Stimulated activated CD8-positive, alpha-beta memory T cell treated with anti-CD3 and anti-CD28 coated beads, Interleukin-4, amount 100 ng/mL, for 48 hours (primary cell): ENCODE measurements at places on chromosomes 4 and X.
A peak's percentile ranks its signal among the peaks of the same experiment; 100 is the strongest.

GRCh38 chrX:42107495-42108488 is 184.4 kb upstream of the CASK start:
- DNase-seq = peak; percentile 25

- no peak for DNase-seq
These were observed 252.8 kb upstream of the SFRP2 start for GRCh38 chr4:154041640-154042039.

- DNase-seq = no peak
These were observed 9.6 kb upstream of the IL13RA1 start for GRCh38 chrX:118717678-118718391.

GRCh38 chr4:61783050-61783449 is 582.9 kb downstream of the ADGRL3 start:
- no peak for DNase-seq

- no peak for DNase-seq
These were observed 35.1 kb upstream of the TBL1X start for GRCh38 chrX:9429767-9430166.

- no peak for DNase-seq
These were observed 56.2 kb upstream of the S100G start for GRCh38 chrX:16593801-16594200.

GRCh38 chrX:67726018-67726417 is 182.2 kb downstream of the AR start:
- no peak for DNase-seq

DNA sequence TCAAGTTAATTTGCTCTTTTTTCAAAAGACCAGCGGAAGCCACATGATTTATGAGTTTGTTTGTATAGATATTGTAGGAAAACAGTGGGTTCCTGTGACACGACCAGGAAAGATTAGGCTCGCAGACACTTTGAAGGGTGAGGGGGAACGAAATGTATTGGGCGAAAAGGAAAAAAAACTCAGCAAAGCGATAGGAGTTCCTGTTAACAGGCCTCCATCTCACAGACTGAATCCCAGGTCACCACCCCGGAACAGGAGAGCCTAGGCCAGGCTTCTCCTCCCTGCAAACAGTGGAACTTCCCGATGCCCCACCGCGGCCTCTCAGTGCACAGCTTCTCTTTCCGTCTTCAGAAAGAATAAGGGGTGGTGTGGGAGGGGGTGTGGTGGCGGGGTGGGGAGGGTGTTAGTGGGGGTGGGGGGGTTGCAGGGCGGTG is 181.8 kb upstream of the GPRIN3 start:
- no peak for DNase-seq

- DNase-seq = peak; percentile 68
These were observed 171.8 kb downstream of the HNRNPD start for GRCh38 chr4:82201805-82202641.

DNA sequence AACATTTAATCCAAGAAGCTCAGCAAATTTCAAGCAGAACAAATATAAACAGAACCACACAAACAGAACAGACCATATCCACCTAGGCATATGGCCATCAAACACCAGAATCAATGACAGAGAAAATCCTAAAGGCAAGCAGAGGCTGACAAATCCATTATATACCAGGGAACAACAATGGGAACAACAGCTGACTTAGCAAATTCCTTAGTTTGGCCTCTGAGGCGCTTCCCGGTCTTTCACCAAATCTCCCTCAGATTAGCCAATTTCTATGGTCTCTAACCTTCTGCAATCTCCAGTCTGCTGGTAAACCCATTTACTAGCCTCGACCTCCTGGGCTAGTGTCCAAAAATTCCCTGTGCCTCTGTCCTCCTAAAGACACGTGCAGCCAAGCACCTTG is 59.2 kb downstream of the GPR143 start:
- DNase-seq = no peak

- DNase-seq = no peak
These were observed 12.4 kb upstream of the FRYL start for GRCh38 chr4:48792348-48793006.

GRCh38 chr4:139508581-139509237 is 47.3 kb downstream of the SETD7 start:
- no peak for DNase-seq

DNA sequence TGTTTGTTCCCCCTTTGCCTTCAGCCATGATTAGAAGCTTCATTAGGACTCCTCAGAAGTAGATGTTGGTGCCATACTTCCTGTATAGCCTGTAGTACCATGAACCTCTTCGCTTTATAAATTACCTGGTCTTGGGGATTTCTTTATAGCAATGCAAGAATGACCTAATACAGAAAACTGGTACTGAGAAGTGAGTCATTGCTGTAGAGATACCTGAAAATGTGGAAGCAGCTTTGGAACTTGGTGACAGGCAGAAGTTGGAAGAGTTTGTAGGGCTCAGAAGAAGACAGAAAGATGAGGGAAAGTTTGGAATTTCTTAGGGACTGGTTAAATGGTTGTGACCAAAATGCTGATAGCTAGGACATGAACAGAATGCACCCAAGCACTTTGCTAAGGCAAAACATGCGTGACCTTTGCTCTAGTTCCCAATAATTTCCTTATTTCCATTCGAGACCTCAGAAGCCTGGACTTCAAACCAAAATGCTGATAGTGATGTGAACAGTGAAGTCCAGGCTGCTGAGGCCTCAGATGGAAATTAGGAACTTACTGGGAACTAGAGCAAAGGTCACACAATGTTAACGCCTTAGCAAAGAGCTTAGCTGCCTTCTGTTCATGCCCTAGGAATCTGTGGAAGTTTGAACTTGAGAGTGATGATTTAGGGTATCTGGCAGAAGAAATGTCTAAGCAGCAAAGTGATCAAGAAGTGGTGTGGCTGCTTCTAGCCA is 3.0 kb upstream of the USP46 start:
- no peak for DNase-seq

DNA sequence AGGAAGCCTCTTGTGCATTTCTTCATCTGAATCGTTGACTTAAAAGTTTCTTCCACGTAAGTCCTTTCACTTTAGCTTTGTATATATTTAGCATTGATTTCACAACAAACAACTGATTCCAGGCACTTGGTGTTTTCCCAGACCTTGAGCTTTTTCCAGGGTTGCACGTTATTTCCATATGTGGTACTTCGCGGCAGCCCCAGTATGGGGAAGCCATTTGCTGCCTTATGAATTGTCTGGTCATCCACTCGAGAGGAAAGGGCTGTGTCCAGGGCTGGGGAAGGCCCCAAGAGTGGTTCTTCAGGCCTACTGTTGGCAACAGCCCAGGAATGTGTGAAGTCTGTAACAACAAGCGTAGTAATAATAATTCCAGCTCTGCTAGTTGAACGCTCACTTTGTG is 2.8 kb upstream of the TLR8 start:
- DNase-seq = no peak

DNA sequence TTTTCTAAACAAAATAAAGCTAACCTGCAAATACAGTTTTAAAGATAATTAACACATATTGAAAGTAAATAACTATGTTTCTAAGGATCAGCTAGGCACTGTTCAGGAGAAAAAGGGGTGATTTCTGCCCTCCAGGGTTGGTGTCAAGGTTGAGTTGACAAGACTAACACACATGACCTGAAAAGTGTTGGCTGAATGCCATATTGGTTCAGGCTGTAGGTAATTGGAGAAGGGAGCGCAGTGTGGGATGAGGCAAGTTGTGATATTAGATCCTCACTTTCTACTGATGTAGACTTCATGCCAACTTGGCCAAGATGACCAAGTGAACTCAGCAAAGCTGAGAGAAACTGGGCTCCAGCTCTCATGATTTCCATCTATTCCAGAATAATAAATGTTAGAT is 42.2 kb downstream of the PPM1K start:
- no peak for DNase-seq

DNA sequence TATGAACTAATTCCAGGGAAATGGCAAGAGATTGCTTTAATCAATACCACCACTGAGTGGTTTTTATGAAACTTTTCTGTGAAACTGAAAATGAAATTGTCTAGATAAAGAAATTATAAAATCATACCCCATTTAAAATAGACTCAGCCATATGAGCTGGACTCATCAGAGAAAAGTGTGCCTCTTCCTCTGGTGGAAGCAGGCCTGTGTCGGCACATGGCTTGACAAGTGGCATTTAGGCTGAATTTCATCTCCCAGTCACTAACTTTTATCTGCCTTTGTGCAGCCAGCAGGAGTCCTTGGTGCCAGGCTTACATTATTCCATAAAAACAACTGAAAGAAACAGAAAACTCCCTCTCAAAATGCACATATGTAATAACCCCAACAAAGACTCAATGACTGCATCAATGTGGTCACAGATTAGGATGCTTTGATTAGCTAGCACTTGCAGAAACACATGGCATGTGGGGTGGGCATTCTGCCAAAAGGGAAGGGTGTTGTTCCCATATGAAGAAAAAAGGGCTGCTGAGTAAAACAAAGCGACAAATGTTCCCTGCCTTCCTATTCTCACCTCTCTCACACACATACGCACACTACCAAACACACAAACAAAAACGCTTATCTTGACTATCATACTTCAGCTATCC is 232.3 kb downstream of the PABPC4L start:
- DNase-seq = no peak

- no peak for DNase-seq
These were observed 277.1 kb downstream of the ADGRA3 start for GRCh38 chr4:22238742-22239141.

- DNase-seq = no peak
These were observed 23.6 kb upstream of the PACRGL start for GRCh38 chr4:20676501-20677197.

- DNase-seq = no peak
These were observed 738.0 kb upstream of the PITX2 start for GRCh38 chr4:111360906-111361305.

DNA sequence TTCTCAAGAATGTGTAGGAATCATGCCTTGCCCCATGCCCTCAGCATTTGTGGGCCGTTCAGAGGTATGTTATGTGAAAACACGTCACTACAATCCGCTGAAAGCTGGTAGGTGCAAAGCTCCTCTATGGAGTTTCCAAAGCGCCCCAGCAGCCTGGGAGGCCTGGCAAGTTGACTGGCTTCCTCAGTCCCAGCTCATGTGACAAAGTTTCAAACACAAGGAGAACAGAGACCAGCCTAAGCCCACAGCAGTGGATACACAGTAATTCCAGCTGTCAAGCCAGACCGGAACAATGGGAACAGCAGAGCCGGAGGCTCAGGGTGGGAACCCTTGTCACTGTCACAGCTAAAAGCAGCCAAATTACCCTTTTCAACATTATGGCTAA is 33.5 kb downstream of the NAT8L start:
- DNase-seq = no peak

DNA sequence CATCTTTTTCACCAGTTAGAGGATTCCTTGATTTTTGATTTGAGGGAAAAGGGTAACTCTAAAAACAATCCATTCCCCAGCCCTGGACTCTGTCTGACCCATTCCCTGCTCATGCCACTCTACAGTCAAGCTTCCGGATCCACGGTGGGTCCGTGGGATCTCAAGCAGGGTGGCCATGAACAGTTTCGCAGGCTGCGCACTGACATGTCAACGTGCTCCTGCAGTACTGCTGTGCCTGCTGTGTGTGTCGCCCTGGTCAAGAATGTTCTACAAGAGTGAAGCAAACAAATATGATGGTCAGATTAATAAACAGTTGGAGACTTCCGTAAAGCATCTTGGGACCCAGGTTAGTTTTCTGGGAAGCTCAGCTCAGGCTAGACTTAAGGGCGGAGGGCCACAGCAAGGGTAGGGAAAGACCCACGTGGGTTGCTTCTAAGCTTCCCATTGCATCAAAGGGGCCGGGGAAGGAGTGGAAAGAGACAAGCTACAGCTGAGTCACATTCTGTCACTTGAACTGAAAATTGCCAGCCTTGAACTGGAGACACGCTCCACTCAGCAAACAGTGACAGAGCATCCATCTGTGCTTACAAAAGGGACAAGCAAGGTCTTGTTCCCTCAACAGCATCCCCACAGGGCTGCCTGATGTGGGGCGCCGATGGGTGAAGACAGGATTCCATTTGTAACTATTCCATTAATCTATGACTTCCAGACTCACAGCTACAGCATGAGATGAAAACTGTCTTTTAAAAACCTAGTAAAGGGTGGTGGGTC is 81.8 kb downstream of the MTMR1 start:
- DNase-seq = no peak

GRCh38 chr4:146336410-146336807 is 122.1 kb downstream of the REELD1 start:
- no peak for DNase-seq

DNA sequence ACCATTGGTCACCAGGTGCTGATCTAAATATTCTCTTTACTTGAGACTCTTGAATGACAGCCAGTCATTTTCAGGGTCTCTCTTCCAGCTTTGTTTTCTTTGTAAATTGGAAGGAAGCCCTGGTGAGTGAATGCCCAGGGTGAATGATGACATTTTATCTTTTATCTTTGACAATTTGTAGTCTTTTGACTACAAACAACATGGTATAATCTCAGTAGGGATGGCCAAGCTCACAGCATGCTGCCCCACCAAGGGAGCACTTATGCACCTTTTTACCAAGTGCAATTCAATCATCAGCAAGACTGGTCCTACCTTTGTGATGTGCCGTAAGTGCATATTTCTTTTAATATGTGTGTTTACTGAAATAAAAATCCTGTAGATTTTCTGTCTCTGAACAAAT is 5.7 kb downstream of the AFM start:
- DNase-seq = no peak

DNA sequence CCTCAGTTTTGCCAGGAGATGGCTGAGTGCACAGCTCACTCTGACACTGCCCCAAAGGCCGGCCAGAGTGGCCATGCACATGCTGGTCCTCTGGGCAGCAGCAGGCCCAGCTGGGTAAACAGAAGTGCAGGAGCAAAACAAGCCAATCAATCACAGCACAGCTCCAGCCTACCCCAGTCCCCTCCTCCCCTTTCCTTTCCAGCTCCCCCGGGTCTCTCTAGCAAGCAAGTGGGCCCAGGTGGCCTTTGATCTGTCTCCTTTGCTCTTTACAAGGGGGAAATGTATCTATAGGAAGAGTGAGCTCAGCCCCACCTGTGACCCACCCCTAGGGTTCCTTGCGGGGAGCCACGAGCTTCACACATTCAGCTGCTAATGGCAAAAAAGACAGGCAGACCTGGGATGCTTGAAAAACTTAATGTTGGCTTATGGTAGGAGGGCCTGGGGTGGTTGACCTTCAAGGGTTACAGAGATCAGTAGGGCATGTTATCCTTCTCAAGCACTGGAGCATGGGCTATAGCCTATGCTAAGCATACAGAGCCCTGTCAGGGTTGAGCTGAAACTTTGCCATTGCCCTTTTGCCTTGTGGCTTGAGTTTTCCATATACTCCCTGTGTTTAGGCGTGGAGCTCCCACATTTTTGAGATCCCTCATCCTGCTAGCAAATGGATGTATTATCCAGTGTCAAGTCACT is 57.8 kb upstream of the PLAC1 start:
- no peak for DNase-seq

GRCh38 chr4:111018216-111018615 is 395.3 kb upstream of the PITX2 start:
- DNase-seq = no peak

- no peak for DNase-seq
These were observed 208.8 kb downstream of the STK32B start for GRCh38 chr4:5260121-5260520.

- no peak for DNase-seq
These were observed 39.1 kb downstream of the HAND2 start for GRCh38 chr4:173490817-173491528.

- DNase-seq = no peak
These were observed 64.2 kb downstream of the PACRGL start for GRCh38 chr4:20764366-20764992.
